ENCODE measurements at places on chromosomes 13 and 19. TPM values are rescaled to one million over a fixed set of nuclear protein-coding genes. Genes with fewer than 3 reads are reported as not detected.

The C3 gene
- total RNA-seq = 25.9 TPM

The ASPDH gene
- not detected for total RNA-seq

- H3K4me1 ChIP-seq = peaks cover 11% of the 10 kb centered on the region
- peak overlapping the region; percentile 80 for H3K27ac ChIP-seq
- no peak for DNase-seq
- H3K27me3 ChIP-seq = no peaks in the 10 kb centered on the region
- H3K4me3 ChIP-seq = peak overlapping the region; percentile 58
- H3K36me3 ChIP-seq = no peaks in the 10 kb centered on the region
These were observed 9.9 kb downstream of the SPACA6 start for GRCh38 chr19:51702825-51703574.

GRCh38 chr19:40862333-40862732 is 12.1 kb upstream of the CYP2A6 start:
- no peaks in the 10 kb centered on the region for H3K36me3 ChIP-seq
- H3K4me3 ChIP-seq = no peak overlapping the region
- H3K27me3 ChIP-seq = no peaks in the 10 kb centered on the region
- DNase-seq = no peak
- no peaks in the 10 kb centered on the region for H3K4me1 ChIP-seq

DNA sequence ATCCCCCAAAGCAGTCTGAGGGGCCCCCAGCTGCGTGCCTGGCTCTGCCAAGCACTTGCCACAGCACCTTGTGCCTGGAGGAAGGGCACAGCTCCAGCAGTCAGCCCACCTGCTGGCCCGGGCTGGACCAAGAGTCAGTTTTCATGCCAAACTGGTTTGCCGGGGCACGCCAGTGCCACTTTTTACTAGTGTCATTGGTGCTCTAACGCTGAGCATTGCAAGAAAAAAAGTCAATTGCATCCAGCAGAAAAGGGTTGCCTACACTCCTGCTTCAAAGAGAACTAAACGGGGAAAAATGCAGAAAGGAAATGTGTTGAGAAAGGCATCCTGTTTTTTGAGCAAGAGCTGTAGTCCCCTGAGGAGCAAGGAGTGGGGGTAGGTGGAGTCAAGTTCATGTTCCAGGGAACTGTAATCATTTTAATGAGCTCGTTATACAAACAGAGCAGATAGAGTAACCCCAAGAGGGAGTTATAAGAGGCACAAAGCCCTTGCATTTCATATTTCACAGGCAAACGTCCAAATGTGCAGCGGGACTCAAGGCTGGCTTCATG is 68.4 kb downstream of the F2RL3 start:
- peaks cover 5% of the 10 kb centered on the region for H3K27me3 ChIP-seq
- H3K27ac ChIP-seq = no peak overlapping the region
- no peak for DNase-seq

The EBI3 gene
- not detected for total RNA-seq

The PTPRH gene
- 0.56 TPM for total RNA-seq

DNA sequence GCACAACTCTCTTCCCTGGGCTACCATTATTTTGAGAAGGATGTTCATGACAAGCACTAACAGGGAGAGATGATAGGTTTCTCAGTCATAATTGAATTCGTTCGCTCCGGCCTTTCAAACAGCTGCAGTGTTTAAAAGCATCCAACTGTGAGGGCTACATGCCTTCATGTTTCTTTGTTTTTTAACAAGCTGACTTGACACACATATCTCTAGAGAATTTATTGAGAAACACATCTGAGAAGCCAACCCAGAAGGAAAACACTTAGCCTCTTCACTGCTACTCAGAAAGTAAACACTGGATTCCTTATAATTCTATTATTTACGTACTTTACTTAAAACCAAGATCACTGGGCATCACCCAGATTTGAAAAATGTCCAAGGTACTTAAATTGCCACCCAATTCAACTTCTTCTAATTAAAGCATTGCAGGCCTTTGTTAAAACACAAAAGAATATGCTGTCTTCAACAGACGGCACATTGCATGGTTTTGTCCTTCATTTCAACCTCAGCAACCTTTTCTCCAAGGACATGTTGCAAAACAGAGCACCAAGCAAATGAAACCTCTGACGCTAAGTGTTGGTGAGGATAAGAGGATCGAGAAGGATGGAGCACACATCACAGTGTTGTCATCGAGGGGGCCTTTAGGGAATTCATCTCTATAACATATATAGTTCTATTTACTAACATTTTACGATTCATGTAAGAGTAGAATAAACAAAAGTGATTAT is 75.8 kb downstream of the TBC1D4 start:
- H3K4me3 ChIP-seq = no peak overlapping the region
- H3K4me1 ChIP-seq = peaks cover 69% of the 10 kb centered on the region
- no peak for DNase-seq
- no peaks in the 10 kb centered on the region for H3K36me3 ChIP-seq
- no peaks in the 10 kb centered on the region for H3K27me3 ChIP-seq

The PRODH2 gene
- not detected for total RNA-seq

GRCh38 chr13:113890774-113891480 is 27.1 kb upstream of the GAS6 start:
- no peak for DNase-seq
- no peak overlapping the region for H3K4me3 ChIP-seq
- no peaks in the 10 kb centered on the region for H3K4me1 ChIP-seq
- H3K27me3 ChIP-seq = no peaks in the 10 kb centered on the region

- DNase-seq = no peak
- no peak overlapping the region for H3K27ac ChIP-seq
- no peaks in the 10 kb centered on the region for H3K27me3 ChIP-seq
- no peaks in the 10 kb centered on the region for H3K36me3 ChIP-seq
- no peaks in the 10 kb centered on the region for H3K4me1 ChIP-seq
These were observed 175.7 kb downstream of the FGF9 start for GRCh38 chr13:21846605-21847004.

DNA sequence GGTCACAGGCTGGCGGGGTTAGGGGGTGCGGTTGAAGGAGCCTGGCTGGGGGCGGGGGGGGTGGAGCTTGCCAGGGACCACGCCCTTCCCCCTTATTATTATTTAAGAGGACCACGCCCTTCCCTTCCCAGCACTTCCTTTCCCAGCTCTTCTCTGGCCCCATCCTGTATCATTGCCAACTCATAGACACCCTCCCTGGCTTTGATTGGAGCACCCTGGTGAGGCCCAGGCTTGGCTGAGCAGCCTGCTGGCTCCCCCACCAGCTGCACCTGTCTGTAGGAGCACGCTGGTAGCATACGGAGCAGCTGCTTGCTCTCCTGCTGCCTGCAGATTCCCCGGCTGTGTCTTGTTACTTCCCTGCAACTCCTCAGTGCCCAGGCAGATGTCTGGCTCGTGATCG is 62.5 kb upstream of the PDX1 start:
- peaks cover 30% of the 10 kb centered on the region for H3K27me3 ChIP-seq
- no peak overlapping the region for H3K27ac ChIP-seq
- no peaks in the 10 kb centered on the region for H3K36me3 ChIP-seq
- no peak overlapping the region for H3K4me3 ChIP-seq
- H3K4me1 ChIP-seq = no peaks in the 10 kb centered on the region
- no peak for DNase-seq

The C19orf33 gene
- not detected for total RNA-seq

DNA sequence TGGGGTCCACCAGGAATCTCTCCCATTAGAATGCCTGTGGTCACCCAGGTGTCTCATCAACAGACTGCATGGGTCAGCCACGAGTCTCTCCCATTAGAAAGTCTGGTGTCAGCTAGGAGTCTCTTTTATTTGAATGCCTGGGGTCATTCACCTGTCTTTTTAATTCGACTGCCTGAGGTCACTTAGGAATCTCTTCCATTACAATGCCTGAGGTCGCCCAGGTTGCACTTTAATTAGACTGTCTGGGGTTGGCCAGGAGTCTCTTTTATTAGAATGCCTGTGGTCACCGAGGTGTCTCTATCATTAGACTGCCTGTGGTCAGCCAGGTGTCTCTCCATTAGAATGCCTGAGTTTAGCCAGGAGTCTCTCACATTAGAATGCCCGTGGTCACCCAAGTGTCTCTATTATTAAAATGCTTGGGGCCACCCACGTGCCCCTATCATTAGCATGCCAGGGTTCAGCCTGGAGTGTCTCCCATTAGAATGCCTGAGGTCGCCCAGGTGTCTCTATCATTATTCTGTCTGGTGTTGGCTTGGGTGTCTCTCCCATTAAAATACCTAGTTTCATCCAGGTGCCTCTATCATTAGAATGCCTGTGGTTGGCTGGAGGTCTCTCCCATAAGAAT is 1474.3 kb downstream of the UQCRFS1 start:
- H3K27me3 ChIP-seq = no peaks in the 10 kb centered on the region
- H3K36me3 ChIP-seq = no peaks in the 10 kb centered on the region
- H3K4me3 ChIP-seq = no peak overlapping the region

The CPB2 gene
- not detected for total RNA-seq

The HRC gene
- 356 TPM for total RNA-seq

The ZFP28 gene
- total RNA-seq = 2.6 TPM

The TLE2 gene
- total RNA-seq = 48.5 TPM

DNA sequence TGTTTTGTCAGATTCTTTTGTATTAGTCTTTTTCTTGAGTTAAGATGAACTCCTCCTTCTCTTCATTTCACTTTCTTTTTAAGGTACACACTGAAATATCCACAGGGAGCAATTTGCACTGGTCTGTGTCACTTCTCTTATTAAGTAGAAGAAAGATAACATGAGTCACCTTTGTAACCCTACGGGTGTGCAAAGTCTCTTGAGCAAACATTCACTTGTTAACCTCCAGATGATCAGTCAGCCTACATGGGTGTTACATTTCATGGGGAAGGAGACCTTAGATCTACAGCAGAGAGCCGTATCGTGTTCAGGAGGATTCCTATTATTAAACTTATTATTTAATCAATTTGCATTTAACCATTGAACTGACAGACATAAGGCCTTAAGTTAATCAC is 5.1 kb downstream of the ZNF507 start:
- H3K27me3 ChIP-seq = no peaks in the 10 kb centered on the region
- no peaks in the 10 kb centered on the region for H3K36me3 ChIP-seq
- H3K27ac ChIP-seq = peak overlapping the region; percentile 83
- peaks cover 48% of the 10 kb centered on the region for H3K4me1 ChIP-seq

The USHBP1 gene
- total RNA-seq = 7.1 TPM

GRCh38 chr19:47704024-47704423 is 9.2 kb upstream of the EHD2 start:
- no peak overlapping the region for H3K4me3 ChIP-seq
- DNase-seq = no peak
- H3K27ac ChIP-seq = no peak overlapping the region
- H3K27me3 ChIP-seq = no peaks in the 10 kb centered on the region
- no peaks in the 10 kb centered on the region for H3K4me1 ChIP-seq

- peak overlapping the region; percentile 18 for H3K27ac ChIP-seq
- H3K27me3 ChIP-seq = peaks cover 21% of the 10 kb centered on the region
- no peak overlapping the region for H3K4me3 ChIP-seq
- H3K4me1 ChIP-seq = peaks cover 7% of the 10 kb centered on the region
These were observed 4.8 kb downstream of the F2RL3 start for GRCh38 chr19:16893686-16893989.

- H3K27me3 ChIP-seq = no peaks in the 10 kb centered on the region
- H3K36me3 ChIP-seq = no peaks in the 10 kb centered on the region
- H3K27ac ChIP-seq = no peak overlapping the region
- no peak overlapping the region for H3K4me3 ChIP-seq
These were observed 32.8 kb downstream of the GAS6 start for GRCh38 chr13:113831061-113831460.

- H3K27ac ChIP-seq = peak overlapping the region; percentile 86
- H3K27me3 ChIP-seq = no peaks in the 10 kb centered on the region
- peaks cover 30% of the 10 kb centered on the region for H3K4me1 ChIP-seq
- peak overlapping the region; percentile 96 for H3K4me3 ChIP-seq
These were observed 45.4 kb downstream of the ARHGEF18 start for GRCh38 chr19:7393939-7394730.

GRCh38 chr13:109447667-109448066 is 338.7 kb downstream of the IRS2 start:
- no peak for DNase-seq
- no peaks in the 10 kb centered on the region for H3K4me1 ChIP-seq
- no peak overlapping the region for H3K27ac ChIP-seq
- H3K27me3 ChIP-seq = no peaks in the 10 kb centered on the region
- no peaks in the 10 kb centered on the region for H3K36me3 ChIP-seq
- no peak overlapping the region for H3K4me3 ChIP-seq

- H3K36me3 ChIP-seq = no peaks in the 10 kb centered on the region
- no peak overlapping the region for H3K27ac ChIP-seq
- H3K27me3 ChIP-seq = no peaks in the 10 kb centered on the region
- no peaks in the 10 kb centered on the region for H3K4me1 ChIP-seq
- no peak overlapping the region for H3K4me3 ChIP-seq
These were observed 44.8 kb upstream of the LDLR start for GRCh38 chr19:11044431-11044830.

DNA sequence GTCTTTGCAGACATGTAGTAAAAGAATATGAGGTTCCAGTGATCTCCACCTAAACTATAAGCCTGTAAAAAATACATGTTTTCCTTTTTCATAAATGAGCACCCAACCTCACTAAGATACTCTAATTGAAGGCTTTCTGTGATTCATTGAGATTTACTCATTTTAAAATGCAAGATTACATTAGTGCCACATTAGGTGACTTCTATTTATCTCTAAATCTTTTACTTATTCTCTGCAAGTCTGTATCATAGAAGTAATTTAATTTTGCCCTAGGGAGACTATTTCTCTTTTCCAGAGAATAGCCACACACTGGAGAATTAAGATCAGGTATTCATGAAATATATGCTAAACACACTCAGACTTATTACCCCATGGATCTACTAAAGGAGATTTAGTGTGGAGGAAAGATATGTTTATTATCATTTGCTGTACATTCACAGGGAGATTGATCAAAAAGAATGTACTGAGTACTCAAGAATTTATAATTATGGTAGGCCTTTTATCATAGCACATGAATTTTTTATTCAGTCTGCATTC is 290.2 kb upstream of the ATXN8OS start:
- DNase-seq = no peak
- H3K4me3 ChIP-seq = no peak overlapping the region
- H3K27me3 ChIP-seq = no peaks in the 10 kb centered on the region
- H3K36me3 ChIP-seq = no peaks in the 10 kb centered on the region

GRCh38 chr13:77774181-77774580 is 76.7 kb downstream of the SLAIN1 start:
- H3K4me3 ChIP-seq = no peak overlapping the region
- no peak overlapping the region for H3K27ac ChIP-seq
- DNase-seq = no peak
- H3K36me3 ChIP-seq = no peaks in the 10 kb centered on the region
- H3K4me1 ChIP-seq = no peaks in the 10 kb centered on the region

GRCh38 chr13:39596685-39597084 is 6.3 kb downstream of the LHFPL6 start:
- H3K4me1 ChIP-seq = peaks cover 5% of the 10 kb centered on the region
- no peak overlapping the region for H3K27ac ChIP-seq
- no peaks in the 10 kb centered on the region for H3K27me3 ChIP-seq

- no peak for DNase-seq
- H3K27me3 ChIP-seq = no peaks in the 10 kb centered on the region
- no peaks in the 10 kb centered on the region for H3K4me1 ChIP-seq
- no peak overlapping the region for H3K4me3 ChIP-seq
- no peak overlapping the region for H3K27ac ChIP-seq
These were observed 13.1 kb upstream of the CEACAM19 start for GRCh38 chr19:44658069-44658733.

Data from gastrocnemius medialis (tissue), 4 donors.